NT2/D1 (cell line): ENCODE measurements at places on chromosomes 5 and 9.

DNA sequence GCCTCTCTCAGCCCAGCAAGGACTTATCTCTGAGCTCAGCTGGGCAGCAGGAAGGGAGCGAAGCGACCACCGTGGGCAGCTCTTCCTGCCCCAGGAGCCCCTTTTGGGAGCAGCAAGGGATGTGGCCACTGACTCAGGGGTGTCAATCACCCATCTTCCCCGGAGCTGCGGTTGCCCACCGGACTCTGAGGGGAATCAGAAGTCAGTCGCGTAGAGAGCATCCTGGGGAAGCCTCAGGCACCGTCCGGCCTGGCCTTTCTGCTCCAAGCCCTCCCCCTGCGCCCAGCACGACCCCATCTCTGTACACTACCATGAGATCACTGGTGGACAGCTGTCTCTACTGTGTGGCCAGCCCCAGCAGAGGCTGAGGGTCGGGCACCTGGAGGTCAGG is 24.6 kb downstream of the GFI1B start:
- DNase-seq = no peak

DNA sequence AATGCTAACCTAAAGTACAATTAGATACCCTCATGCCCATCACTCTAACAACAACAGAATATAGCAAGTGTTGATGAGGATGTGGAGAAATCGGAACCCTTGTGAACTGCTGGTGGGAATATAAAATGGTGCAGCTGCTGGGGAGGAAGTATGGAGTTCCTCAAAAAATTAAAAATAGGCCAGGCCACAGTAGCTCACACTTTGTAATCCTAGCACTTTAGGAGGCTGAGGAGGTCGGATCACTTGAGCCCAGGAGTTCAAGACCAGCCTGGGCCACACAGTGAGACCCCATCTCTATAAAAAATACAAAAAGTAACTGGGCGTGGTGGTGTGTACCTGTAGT is 18.0 kb upstream of the MRNIP start:
- DNase-seq = no peak

DNA sequence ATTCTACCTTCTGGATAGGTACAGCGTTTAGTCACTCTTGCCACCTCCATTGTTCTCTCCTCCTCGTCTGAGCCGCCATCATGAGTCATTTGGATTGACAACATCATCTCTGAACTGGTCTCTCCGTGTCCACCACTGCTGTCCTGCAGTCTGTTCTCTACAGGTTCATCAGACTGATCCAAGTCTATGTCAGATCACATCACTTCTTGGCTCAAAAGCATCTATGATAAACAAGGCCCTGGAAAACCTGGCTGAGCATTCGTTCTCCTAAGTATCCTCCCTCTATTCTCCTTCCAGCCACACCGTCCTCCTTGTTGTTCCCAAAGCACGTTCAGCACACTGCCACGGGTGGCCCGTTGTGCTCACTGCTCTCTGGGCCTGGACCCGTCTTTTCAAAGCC is 50.5 kb downstream of the CTNND2 start:
- no peak for DNase-seq

- no peak for DNase-seq
Measured at GRCh38 chr5:43225649-43226245, 33.7 kb downstream of the NIM1K start.

- DNase-seq = no peak
Measured at GRCh38 chr9:113210815-113211214, 10.3 kb downstream of the FKBP15 start.

GRCh38 chr9:126687930-126688461 is 74.3 kb downstream of the LMX1B start:
- DNase-seq = no peak
